ENCODE measurements at places on chromosomes 2 and 18.

GRCh38 chr18:79007440-79007839 lies 27.8 kb downstream of the SALL3 start:
- no peak for DNase-seq

DNA sequence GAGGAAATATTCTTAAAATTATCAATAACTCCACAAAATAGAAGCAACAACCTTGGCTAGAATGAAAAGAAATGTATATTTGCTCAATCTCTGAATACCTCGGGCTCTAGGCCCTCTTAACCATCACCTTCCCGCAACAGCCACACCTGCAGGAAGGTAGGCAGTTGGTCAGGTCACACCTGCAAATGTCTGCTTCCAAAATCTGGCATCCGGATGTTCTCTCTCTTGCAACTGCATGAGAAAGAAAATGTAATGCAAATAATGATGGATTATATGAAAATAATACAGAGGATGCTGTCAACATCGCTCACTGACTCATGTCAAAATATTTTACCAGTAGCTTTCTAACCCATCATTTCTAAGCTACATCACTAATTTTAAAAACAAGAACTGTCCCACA lies 148.3 kb downstream of the SATB2 start:
- DNase-seq, result no peak

DNA sequence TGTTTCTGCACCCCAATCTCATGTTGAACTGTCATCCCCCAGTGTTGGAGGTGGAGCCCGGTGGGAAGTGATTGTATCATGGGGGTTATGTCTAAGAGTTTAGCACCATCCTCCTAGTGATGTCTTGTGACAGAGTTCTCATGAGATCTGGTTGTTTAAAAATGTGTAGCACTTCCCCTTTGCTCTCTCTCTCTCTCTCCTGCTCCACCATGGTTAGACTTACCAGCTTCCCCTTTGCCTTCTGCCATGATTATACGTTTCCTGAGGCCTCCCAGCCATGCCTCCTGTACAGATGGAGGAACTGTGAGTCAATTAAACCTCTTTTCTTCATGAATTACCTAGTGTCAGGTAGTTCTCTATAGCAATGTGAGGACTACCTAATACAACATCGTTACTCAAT lies 396.9 kb upstream of the LRATD1 start:
- DNase-seq, result no peak

- DNase-seq, result no peak
Measured at GRCh38 chr2:7480431-7480830, 563.2 kb downstream of the RNF144A start.

DNA sequence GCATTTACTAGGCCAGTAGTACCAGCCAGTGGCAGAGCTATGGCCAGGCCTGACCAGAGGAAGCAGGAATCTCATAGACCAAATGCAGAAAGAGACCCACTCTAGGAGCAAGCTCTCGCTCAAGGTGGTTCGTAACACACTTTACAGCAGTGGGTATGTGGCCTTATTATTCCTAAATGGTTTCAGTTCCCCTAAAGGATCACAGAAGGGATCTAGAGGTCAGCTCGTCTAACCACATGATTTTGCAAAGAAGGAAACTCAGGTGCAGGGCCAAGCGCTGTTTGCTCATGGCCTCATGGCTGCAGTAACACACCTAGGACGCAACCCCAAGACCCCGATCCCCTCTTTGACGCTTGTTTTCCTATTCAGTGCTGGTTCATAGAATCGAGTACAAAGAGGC lies 65.5 kb upstream of the ATG16L1 start:
- DNase-seq, result no peak

GRCh38 chr2:178250429-178250828 lies 56.1 kb downstream of the OSBPL6 start:
- no peak for DNase-seq

GRCh38 chr2:224210286-224211180 lies 171.4 kb upstream of the SERPINE2 start:
- no peak for DNase-seq

DNA sequence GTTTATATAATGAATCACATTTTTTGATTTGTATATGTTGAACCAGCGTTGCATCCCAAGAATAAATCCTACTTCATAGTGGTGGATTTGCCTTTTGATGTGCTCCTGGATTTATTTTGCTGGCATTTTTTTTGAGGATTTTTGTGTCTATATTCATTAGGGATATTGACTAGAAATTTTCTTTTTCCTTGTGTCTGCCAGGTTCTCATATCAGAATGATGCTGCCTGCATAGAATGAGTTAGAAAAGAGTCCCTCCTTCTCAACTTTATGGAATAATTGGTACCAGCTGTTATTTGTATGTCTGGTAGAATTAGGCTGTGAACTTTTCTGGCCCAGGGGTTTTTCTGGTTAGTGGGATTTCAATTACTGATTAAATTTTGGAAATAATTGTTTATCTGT lies 457.4 kb upstream of the DSEL start:
- no peak for DNase-seq

DNA sequence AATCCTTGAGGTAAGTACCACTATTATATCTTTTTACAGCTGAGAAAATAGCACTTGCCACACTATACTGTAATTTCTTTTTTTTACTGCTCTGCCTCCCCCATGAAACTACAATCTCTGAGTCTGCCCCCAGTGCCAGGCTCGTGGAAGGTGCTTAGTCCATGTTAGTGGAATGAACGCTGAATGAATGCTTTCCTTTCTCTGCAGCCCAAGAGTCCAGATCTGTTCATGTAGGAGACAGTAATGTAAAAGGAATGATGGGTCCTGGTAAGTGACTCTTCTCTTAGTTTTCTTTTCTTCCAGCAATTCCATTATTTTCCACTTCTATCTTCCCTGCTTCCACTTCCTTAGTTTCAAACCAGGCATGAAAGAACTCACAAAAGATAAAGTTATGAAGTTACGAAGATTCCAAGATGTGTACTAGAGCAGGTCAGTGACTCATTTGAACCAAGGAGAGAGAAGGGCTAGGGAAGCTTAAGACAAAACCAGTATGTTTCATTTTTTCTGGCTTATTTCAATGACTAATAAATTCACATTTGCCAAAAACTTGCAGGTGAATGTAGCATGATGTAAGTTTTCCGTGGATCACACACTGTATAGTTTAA lies 46.0 kb downstream of the ARHGEF33 start:
- no peak for DNase-seq

DNA sequence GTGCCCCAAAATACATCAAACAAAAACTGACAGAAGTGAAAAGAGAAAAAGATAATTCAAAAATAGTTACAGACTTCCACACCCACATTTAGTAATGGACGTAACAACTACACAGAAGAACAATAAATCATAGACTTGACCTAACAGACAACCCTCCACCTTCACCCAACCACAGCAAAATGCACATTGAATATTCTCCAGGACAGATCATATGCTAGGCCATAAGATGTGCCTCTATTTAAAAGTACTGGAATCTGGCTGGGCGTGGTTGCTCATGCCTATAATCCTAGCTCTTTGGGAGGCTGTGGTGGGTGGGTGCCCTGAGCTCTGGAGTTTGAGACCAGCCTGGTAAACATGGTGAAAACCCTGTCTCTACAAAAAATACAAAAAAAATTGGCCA lies 20.0 kb downstream of the SLC66A2 start:
- DNase-seq, result no peak

GRCh38 chr18:9048236-9048635 lies 54.3 kb upstream of the NDUFV2 start:
- no peak for DNase-seq

GRCh38 chr2:7057865-7058400 lies 140.7 kb downstream of the RNF144A start:
- no peak for DNase-seq

- DNase-seq, result no peak
Measured at GRCh38 chr2:192128655-192129054, 66.1 kb downstream of the TMEFF2 start.

DNA sequence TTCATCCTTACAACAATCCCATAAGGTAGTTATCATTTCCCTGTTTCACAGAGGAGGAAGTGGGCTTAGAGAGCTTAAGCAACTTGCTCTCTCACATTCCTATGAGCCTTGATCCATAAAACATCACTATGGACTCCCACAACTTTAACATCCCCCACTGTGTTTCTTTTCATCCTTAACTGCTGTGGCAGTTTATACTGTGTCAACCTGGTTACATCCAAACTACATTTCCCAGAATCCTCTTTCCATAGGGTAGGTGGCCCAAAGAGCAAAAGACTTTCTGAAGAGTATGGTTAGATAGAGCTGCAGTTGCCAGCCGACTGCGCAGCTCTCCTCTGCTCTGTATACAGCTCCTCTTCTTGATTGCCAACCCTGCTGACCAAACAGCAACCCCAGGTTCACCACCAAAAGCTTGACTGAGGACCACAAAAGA lies 22.5 kb downstream of the MAP3K2 start:
- no peak for DNase-seq

GRCh38 chr2:134499307-134499926 lies 219.4 kb downstream of the TMEM163 start:
- no peak for DNase-seq

DNA sequence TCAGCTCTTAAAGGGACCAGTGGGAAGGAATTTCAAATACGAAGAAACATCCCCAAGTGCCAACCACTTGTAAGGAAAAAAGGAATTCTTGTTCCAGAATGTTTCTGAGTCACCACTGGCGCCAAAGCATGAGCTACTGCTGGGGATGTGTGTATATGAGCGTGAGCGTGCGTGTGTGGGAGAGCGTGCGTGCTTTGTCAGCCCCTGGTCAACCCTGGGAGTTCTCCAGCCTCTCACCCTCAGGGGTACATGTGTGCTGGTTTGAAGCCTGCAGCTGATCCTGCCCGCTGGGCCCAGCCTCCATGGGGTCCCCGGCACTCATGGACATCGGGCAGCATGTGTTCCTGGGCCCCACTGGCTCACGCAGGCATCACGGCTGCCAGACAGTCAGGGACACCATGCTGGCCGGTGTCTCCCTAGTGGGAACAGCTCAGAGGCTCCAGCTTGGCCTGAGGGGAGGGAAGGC lies 17.1 kb downstream of the HS6ST1 start:
- no peak for DNase-seq

DNA sequence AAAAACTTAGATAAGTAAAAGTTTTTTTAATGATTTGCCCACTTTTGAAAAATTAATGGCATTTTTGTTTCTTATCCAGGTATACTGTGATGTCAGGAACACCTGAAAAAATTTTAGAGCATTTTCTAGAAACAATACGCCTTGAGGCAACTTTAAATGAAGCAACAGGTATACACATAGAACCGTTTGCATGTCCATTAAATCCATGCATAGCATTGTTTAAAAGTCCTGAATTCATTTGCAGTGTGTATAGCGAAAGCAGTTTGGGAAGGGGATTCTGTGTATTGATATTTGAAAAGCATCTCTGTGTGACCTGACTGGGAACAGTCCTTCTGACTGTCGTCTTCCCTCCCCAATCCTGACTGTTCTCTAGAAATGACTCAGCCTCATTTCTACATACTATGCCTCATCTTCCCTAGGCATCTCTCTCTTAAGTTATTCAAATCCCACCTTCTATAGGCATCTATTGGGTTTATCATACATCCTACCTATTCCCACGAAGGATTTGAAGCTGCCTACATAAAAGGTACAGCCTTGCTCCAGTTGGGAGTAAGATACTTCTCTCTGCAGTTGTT lies 79.2 kb upstream of the MAP3K20 start:
- no peak for DNase-seq

GRCh38 chr2:52423111-52423510 lies 1344.5 kb upstream of the CHAC2 start:
- DNase-seq, result no peak

GRCh38 chr2:172283476-172283875 lies 143.9 kb upstream of the ITGA6 start:
- no peak for DNase-seq

GRCh38 chr18:3857544-3857943 lies 407.6 kb downstream of the TGIF1 start:
- no peak for DNase-seq

All from stimulated activated CD4-positive, alpha-beta T cell treated with anti-CD3 and anti-CD28 coated beads, Interleukin-4, amount 100 ng/mL, for 24 hours (primary cell).